ENCODE measurements at places on chromosomes 12 and 14.

- no peak for DNase-seq
These were observed 156.4 kb downstream of the AACS start for GRCh38 chr12:125221602-125222001.

GRCh38 chr14:69992564-69992963, 113.3 kb downstream of the SMOC1 start:
- DNase-seq, result no peak

DNA sequence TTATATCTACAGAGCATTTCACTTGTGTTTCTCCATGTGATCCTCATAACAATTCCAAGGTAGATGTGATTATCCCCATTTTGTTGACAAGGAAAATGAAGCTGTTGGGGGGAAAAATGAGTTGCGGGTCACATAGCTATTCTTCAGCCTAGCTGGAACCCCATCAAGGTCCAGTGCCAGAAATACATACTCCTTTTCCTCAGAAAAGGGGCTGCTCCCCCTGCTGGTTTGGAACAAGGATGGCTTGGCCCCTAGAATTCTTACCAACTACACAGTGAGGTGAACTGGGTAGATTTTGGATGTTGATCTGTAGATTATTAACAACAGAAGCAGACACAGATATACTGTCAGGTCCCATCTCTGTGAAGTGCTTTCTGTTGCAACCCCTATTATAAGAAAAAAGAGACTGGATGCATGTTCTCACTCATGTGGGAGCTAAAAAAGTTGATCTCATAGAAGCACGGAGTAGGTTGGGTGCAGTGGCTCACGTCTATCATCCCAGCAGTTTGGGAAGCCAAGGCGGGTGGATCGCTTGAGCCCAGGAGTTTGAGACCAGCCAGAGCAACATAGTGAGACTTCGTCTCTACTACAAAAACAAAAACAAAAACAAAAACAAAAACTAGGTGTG, 8.9 kb downstream of the IKZF4 start:
- DNase-seq, result peak; percentile 79

GRCh38 chr12:39161465-39162085, 256.2 kb upstream of the CPNE8 start:
- no peak for DNase-seq

GRCh38 chr14:79246173-79246572, 965.1 kb downstream of the DIO2 start:
- DNase-seq, result no peak

GRCh38 chr12:120662879-120663278, 22.5 kb downstream of the CABP1 start:
- no peak for DNase-seq

DNA sequence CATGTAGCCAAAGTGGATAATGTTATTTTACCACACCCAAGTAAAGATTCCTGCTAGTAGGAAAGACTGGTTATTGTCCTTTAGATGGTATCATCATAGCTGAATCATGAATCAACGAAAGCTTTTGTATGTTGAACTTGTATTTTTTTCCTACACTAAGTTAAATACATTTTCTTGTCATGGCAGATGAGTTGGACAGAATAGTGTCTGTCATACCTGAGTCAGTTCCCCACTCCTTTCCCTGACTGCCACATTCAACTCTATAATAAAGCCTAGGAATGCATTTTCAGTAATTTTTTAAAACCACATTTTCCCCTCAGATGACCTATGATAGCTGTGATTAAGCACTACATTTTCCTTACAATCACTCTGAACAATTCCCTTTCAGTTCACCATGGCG, 9.3 kb upstream of the PTHLH start:
- DNase-seq, result no peak

DNA sequence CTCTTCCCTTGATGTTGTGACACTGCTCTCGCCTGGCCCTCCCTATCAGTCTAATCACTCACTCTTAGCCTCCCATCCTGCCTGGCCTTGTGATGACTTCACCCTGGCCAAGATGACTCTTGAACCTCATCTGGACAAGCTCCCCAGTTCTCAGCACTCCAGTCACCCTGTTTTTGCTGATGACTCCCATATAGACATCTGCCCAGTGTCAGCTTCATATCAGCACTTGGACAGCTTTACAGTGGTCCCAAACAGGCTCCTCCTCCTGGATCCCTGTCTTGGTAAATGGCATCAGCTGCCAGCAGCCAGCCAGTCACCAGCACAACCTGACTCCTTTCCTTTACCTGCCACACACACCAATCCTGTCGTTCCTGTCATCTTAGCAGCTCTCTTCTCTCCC, 104.2 kb downstream of the POLR3B start:
- no peak for DNase-seq

- peak; percentile 49 for DNase-seq
These were observed at the start of gene SLCO1C1 for GRCh38 chr12:20695232-20695631. Gene SLCO1C1, plus strand, starts transcription at chr12:20695332. Its CDS starts 4,245 bp downstream, at chr12:20699577.

GRCh38 chr12:81340910-81341309, 263.0 kb downstream of the ACSS3 start:
- DNase-seq, result no peak

- DNase-seq, result peak; percentile 71
These were observed 229.2 kb downstream of the NRXN3 start for GRCh38 chr14:78399316-78399889.

DNA sequence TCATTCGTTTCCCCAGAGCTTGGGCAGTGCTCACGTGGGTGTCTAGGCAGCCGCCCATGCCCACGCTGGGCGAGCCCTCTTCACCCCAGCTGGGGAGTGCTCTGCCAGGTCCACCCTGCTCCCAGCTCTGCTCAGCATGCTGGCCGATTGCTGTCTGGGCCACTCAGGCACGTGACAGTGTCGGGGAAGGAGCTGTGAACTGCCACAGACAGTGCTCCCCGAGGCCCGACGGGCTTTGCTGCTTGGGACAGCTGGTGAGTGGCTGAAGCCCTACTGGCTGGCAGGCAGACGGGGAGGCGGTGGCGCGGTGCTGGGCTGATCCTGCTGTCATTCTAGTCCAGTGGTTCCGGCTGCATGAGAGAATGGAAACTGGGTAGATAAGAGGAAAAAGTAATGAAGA, 15.8 kb downstream of the NOC4L start:
- DNase-seq, result no peak

DNA sequence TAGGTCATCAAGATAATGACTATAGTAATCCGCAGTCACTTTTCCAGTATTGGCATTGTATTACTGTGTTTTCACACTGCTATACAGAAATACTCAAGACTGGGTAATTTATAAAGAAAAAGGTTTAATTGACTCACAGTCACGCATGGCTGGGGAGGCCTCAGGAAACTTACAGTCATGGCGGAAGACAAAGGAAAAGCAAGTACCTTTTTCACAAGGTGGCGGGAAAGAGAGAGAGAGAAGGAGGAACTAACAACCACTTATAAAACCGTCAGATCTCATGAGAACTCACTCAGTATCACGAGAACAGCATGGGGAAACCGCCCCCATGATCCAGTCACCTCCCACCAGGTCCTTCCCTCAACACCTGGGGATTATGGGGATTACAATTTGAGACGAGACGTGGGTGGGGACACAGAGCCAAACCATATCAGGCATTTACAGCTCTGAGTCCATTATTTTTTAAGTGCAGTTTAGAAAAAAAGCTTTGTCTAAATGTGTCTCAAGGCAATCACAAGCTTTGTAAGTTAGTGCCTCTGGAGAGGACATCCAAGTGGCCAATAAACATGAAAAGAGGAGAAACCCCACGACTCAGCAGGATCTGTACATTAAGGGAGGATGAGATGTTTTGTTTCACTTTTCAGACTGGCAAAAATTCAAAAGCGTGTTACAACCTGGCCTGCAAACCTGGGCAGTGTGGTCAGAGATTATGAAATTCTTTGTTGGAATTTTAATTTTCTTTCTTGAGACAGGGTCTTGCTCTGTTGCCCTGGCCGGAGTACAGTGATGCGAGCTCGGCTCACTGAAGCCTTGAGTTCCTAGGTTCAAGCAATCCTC, 82.0 kb downstream of the DNAH10 start:
- DNase-seq, result no peak

GRCh38 chr12:42186793-42187192, 42.1 kb upstream of the GXYLT1 start:
- no peak for DNase-seq
